ENCODE measurements at places on chromosomes 3 and 15. TPM values are rescaled to one million over a fixed set of nuclear protein-coding genes. Genes with fewer than 3 reads are reported as not detected.

Gene TERC
- total RNA-seq = 149 TPM

Gene MGLL
- total RNA-seq = 52.2 TPM

Gene ERC2
- 0.54 TPM for total RNA-seq

Gene C2CD4A
- under 0.01 TPM for total RNA-seq

Gene MESP1
- 1.3 TPM for total RNA-seq

Gene SYNPR
- under 0.01 TPM for total RNA-seq

Gene CMTM8
- 2.2 TPM for total RNA-seq

Gene GABRB3
- total RNA-seq = 0.54 TPM

Gene ADAMTS9
- 0.81 TPM for total RNA-seq

Gene RAD51
- total RNA-seq = 4.6 TPM

Gene DPPA2
- under 0.01 TPM for total RNA-seq

Gene OR5H2
- not detected for total RNA-seq

Gene IGSF10
- 1.3 TPM for total RNA-seq

Gene NEDD4
- 18.0 TPM for total RNA-seq

Gene XCR1
- total RNA-seq = not detected

Gene IMPG2
- 0.27 TPM for total RNA-seq

Gene HPS3
- 14.8 TPM for total RNA-seq

Data from hematopoietic multipotent progenitor cell (in vitro differentiated cells).